ENCODE measurements at places on chromosomes 13 and 19.
A peak's percentile ranks its signal among the peaks of the same experiment; 100 is the strongest.

DNA sequence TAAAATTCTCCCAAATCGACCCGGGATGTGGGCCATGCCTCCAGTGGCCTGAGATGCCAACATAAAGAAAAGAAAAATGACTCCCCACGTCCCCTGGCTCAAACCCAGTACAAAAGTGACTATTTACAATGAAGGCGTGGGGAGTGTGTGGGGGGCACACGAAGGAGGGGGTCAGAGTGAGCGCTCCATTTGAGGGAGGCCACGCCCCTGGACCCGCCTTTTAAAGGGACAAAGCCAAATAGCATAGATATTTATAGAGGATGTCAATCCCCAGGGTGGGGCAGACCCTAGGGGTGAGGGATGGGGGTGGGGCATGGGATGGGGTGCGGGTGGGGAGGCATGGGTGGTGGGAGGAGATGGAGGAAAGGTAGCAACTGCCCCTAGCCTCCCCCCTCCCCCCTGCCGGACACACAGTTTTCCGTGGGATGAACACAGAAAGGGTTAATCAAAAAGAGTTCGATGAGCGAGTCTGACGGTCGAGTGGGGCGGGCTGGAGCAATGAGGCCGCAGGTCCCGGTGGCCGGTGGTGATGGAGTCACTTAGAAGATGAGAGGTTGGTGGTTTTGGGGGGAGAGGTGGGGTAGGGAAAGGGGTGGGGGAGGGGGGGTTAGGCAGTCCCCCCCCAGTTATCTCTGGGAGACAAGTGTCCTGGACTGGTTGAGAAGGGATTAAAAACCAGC, 20.1 kb upstream of the NANOS2 start:
- no peak for DNase-seq

DNA sequence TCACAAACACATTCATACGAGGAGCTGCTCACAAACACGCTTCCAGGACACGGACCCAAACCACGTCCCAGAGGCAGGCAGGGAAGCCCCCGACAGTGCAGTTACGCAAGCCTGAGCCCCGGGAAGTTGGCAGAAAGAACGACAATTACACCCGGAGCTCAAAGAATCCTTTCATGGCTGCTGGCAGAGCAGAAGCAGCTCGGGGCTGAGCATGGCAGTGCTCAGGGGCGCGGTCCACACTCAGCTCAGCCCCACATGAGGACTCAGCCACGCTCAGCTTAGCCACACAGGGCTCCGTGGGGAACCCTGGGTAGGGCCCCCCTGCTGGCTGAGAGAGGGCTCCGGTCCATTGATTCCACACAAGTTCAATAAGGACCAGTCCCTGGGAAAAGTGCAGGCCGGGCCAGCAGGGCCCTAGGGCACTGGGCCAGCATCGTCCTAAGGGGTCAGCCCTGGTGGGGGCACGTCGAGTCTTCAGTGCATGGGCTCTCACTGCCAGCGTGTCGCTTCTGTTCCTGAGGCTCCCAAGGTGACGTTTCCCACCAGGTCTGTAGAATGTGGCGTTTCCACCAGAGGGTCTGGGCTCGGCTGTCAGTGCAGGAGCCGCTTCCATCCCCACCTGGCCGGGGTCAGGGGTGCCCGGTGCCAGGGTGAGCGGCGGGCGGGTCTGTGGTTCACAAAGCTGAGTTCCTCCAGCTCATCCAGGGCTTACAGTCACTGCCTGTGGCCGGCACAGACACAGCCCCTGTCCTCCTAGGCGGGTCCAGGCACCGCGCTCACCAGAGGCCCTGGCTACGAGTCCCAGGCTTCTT, 23.1 kb downstream of the GAS6 start:
- no peak for DNase-seq

- DNase-seq = no peak
These were observed 10.7 kb downstream of the EPSTI1 start for GRCh38 chr13:42981317-42981716.

- DNase-seq = no peak
These were observed 85.2 kb downstream of the ATP11A start for GRCh38 chr13:112774829-112775565.

DNA sequence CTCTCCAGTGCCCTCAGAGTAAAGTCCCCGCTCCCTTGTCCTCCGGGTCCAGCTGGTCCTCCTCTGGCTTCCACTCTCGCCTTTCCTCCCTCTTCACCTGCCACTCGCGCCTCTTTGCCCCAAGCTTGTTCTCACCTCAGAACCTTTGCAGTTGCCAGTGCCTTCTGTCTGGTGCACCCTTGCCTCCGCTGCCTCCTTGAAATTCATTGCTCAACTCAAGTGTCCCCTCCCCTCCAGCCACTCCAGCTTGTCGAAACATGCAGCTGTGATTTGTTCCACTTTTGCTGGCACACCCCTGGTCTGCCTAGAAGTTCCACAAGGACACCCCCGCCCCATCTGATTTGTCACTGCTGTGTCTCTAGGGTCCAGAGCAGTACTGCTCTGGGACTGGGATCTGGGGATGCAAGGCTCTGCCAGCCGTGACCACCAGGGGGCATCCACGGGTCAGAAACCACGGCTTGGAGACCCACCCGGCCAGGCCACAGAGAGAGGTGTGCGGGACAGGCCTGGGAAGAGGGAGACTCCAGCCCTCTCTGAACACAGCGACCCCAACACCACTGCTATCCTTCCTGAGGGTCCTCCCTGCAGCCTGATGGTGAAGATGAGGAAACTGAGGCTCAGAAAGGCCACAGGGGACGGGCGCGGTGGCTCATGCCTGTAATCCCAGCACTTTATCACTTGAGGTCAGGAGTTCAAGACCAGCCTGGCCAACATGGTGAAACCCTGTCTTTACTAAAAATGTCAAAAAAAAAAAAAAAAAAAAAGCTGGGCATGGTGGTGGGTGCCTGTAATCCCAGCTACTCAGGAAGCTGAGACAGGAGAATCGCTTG, 49.9 kb downstream of the AP1M1 start:
- DNase-seq = peak; percentile 48

DNA sequence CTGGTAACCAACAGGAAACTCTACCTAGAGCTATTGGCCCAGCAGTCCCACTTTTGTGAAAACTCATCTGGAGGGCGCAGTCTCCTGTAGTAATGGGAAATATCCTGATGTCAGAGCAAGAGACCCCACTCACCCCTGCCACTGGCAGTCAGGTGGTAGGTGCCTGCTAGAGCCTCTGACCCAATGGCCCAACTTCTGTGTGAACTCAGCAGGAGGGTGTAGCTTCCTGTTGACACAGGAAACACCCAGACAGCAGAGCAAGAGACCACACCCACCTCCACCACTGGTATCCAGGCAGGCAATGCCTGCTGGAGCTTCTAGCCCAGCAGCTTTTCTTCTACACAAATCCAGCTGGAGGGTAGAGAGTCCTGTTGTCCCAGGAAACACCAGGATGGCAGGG, 1176.8 kb upstream of the PRR20A start:
- DNase-seq = no peak

- peak; percentile 58 for DNase-seq
These were observed 7.3 kb upstream of the SBK3 start for GRCh38 chr19:55552620-55553019.

DNA sequence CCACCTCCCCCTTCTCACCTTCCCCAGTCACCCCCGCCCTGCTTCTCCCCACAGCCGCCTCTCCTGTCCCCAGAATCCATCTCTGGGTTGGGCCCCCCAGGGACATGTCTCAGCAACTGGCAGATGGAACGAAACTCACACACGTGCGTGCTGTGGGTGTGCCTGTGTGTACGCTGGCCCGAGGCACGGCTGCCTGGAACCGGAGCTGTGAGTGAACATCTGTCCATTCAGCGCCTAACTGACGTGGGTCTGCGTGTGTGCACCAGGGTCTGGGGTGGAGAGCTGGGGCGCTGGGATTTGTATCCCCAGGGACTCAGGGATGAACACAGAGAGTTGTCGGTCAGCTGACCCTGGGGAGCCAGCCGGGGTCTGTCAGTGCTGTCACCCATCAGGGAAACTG, 752 bp upstream of the HAS1 start:
- no peak for DNase-seq

- no peak for DNase-seq
These were observed 52.1 kb downstream of the DPY19L3 start for GRCh38 chr19:32457571-32458158.

DNA sequence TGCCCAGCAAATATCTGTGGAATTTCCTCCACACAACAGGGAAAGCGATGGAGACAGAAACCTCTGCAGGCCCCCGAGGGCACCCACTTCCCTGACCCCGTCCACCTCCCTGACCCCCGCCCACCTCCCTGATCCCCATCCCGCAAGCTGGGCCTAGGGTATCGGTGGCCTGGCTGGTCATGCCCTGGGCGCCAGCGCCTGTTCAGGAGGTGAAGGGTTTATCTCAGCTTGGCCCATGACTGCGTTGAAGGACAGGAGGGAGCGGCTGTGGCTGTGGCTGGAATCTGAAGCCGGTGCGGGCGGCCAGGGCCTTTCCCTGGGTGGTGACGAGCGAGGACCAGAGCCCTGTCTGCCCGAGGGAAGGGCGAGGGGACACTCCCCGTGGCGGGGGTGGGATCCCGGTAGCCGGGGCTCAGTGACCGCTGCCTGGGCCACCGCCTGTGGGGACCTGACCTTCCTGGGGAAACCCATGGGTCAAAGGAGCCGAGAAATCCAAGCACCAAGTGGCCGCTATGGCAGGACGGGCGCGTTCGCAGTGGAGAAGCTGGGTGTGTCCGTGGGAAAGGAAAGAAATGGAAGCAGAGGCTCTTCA, 20.7 kb downstream of the GAS6 start:
- DNase-seq = no peak

DNA sequence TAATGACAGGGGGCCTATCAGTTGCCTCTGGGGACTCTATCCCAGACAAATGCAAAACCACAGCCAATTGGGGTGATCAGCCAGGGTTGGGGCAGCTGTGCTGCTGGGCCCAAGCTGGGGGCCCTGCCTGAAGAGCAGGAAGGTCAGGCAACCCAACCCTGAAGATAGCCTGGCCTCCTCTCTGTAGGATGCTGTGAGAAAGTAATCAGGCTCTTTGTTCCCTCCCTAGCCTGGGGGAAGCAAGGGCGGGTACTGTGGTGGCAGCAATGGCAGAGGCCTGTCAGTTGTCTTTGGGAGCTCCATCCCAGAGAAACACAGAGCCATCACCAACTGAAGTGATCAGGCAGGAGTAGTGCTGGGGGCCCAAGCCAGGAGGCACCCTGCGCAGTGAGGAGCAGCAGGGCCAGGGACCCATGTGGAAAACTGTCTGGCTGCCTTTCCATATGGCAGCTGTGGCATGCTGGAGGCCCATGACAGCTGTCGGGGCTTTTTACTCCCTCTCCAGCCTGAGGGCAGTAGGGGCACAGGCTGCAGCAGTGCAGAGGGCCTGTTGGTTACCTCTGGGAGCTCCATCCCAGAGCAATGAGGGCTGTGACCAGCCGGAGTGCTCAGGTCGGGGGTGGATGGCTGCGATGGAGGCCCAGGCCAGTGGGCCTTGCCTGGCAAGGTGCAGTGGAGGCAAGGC, 73.6 kb upstream of the ATP12A start:
- no peak for DNase-seq

GRCh38 chr19:708154-709143, at the start of gene PALM:
Gene PALM (plus strand): TSS chr19:708935. CDS start chr19:709147, 212 bp downstream.
- no peak for DNase-seq

DNA sequence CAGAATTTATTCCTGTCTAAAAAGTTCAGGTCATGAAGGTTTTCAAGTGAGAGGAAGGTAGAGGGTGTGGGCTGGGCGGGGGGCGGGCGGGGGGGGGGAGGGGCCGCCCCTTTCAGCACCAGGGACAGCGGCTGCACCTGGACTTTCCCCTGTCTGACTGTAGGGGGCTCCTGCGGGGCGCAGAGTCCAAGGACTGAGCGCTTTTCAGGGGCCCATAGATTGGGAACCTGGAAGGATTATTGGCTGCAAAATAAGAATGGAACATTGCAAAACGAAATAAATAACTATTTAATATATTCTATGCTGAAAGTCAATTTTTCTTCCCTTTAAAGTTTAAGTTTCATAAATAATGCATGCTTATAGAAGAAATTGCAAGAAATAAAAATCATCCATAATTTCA, 8.9 kb upstream of the CYP4F3 start:
- no peak for DNase-seq

- DNase-seq = no peak
These were observed 9.8 kb downstream of the ATP4B start for GRCh38 chr13:113648216-113648610.

DNA sequence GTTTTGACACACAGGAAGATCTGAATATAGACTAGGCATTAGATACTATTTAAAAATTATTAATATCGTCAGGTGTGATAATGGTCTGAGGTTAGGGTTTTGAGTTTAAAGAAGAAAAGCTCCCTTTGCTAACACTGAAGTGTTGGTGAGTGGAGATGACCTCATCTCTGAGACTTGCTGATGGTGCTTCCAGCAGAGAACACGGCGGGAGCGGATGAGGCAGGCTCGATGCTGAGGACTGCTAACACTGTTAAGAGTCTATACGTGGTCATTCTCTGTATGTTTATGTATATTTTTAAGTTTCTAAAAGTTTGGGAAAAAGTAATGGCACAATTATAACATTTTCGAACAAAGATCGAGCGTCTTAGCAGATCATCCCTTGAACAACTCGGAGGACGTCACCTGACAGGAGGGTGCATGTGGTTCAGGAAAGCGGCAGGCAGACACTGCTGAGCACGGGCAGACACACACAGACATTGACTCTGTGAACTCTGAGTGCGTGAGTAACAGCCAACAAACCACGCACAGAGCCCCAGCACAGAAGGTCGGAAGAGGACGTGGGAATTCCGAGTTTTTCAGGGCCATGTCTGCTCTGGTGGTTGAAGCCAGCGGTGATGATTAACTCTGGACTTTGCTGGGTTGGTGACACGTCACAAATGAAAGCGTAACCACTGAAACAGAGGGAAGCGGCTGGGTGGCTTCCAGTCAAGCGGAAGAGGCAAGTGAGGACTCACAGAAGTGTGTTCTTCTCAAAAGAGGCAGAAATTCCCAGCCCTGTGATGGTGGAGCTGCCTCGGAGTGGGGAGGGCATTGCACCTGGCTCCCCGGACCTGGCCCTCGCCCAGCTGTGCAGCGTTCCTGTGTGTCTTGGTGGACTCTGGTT, 91.9 kb upstream of the TEX29 start:
- DNase-seq = peak; percentile 76

DNA sequence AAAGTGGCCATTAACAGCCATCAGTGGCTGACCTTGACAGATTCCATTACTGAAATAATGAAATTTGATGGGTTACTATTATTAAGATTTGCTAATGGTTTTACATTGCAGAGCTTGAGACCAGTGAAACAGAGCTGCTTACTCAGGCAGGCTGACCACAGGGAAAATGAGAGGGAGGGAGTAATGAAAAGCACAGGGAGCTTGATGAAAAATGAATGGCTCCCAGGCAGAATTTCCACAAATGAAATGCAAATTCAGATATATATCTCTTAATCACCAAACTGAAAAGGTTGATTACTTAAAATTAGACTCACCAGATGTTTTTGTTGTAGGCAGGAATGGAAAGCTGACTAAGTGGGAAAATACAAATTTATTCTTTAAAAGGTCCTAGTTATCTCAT, 36.1 kb downstream of the HTR2A start:
- DNase-seq = no peak

GRCh38 chr19:41796901-41797300, 514 bp downstream of the CEACAM3 start:
- DNase-seq = no peak
